NCI-H2107 (cell line): ENCODE measurements at places on chromosomes 2 and 18.

DNA sequence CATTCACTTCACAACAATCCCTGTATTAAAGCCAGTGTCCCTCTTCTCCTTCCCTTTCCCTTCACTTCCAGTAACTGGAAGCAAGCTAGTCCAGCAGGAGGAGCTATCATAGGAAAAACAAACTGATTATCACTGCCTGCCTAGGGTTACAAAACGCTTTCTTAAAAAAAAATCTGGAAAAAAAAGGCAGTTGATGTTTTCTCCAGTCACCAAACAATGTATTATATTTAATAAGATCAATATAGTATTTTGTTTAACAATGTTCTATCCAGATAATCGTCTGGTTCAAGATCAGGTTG is 78.8 kb upstream of the ITGB6 start:
- DNase-seq, result no peak

- no peak for DNase-seq
Measured at GRCh38 chr18:59395226-59396175, 36.4 kb upstream of the LMAN1 start.

DNA sequence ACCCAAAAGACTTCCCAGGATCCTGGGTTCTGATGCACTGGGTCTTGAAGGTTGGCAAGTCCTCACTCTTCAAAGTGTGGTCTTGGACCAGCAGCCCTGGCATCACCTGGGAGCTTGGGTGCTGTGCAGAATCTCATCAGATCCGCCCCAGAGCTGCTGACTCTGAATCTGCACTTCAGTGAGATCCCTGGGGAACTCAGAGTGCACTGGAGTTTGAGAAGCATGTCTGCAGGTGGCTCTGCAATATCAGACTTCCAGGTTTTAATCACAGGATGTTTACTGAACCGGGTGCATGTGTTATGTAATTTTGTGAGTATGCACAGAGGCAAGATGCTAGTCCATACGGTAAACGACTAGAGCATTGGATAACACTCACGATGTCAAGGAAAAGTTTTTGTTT is 58.0 kb upstream of the BOD1L2 start:
- DNase-seq, result peak; percentile 87

DNA sequence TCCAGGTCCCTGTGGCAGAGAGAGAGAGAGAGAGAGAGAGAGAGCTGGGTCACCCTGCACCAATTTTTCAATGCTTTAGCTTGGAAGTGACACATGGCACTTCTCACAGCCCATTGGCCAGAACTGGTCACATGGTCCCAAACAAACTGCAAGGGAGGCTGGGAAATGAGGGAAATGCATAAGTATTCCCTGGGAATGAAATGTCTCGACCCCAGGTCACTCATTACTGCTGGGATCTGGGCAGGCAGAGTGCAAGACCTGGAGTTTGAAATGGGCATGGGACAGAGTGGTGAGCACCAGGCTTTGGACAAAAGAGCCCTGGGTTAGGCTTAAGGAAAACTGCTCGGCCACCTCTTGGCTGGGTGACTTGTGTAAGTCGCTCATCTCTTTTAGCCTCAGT is 37.0 kb downstream of the SMAD7 start:
- DNase-seq, result no peak

- DNase-seq, result no peak
Measured at GRCh38 chr18:78777992-78778391, 201.6 kb upstream of the SALL3 start.

GRCh38 chr2:96524482-96525210 is 11.9 kb upstream of the ARID5A start:
- no peak for DNase-seq

DNA sequence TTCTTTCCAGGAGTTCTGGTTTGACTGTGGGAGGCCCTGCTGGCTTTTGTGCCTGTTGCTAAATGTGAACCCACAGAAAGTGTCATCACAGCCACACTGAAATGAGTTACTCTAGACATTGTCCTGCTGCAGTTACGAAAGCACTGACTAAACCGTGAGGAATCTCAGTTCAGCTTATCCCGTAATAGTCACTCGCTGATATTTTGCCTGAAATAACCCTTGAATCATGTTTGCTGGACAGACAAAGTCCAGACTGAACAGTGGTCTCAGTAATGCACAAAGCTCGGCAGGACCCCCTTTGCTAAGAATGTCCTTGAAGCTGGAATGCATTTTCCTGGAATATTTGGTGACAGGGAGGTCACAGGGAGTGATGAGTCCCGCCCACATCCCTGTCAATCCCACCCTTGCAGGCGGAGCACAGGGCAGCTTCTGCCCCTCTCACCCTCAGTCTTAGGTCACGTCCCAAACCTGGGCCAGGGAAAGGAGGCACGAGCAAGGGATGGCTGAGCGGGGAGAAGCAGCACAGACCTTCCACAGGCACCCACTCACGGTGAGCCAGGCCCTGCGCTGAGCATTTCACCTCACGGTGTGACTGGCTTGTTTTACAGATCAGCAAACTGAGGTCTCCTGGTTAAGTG is 53.4 kb downstream of the ADI1 start:
- DNase-seq, result no peak

DNA sequence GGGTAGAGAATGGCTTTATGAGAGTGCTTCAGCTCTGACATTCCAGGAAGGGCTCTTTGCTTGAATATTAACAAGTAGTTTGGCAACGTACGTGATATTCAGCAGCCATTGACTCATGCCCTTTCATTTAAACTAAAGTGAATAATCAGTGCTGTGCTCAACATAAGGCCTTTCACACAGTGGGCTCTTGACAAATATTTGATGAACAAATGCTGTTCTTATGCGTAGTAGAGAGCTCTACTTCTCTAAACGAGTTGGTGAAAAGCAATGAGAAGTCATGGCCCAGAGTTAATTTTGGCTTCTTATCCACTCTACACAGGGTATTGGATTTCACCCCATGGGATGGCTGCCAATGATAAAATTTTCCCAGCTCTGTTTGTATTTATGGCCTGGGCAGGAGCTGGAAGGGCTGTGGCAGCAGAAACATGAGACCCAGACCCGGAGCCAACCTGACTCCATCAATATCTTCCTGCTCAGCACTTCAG is 338.9 kb downstream of the CCDC85A start:
- peak; percentile 12 for DNase-seq

- DNase-seq, result no peak
Measured at GRCh38 chr2:9508931-9509330, 34.6 kb downstream of the IAH1 start.

DNA sequence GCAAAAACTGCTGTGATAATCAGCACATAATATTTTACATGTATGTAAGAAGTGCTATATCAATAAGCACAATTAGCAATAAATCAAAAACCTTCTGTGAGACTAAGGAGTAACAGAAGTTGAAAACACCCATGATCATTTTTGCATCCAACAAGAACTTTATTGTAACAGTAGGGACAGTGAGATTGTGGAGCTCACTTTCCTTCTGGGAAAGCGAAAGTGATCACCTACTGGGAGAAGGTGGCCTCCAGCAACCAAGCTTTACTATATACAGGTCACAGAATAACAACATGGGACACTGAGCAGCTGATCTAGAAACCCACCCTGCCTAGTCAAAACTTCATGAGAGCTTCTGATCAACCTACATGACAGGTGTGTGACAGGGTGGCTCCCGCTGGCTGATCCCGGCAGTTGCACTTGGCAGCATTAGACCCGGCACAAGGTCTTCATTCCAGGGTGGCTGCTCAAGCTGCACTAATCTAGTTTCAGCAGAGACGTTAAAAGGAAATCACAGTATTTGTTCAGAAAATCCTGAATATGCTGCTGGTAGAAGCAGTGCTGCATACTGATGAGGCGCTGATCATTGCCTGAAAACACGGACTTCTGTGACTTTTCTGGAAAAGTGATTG is 63.5 kb upstream of the ARL5A start:
- no peak for DNase-seq

- no peak for DNase-seq
Measured at GRCh38 chr2:55048508-55049042, 1.7 kb downstream of the RTN4 start.

DNA sequence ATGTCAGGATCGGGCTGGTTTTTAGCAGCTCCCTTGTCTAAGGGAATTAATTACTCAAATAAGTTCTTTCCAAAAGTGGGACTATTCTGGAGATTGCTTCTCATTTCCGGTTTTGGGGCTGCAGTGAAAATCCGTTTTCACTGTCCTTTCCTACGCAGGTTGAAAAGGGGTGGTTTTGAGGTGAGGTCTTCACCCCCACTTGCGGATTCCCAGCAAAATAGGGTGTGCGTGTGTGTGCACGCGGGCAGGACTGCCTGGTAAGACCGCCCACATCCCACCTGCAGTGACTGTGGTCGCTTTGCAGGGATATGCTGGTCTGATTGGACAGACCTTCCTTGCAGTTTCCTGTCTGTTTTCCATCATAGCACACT is 472 bp upstream of the PLEKHM3 start:
- no peak for DNase-seq

- DNase-seq, result no peak
Measured at GRCh38 chr2:122831649-122832048, 1076.2 kb downstream of the TSN start.

GRCh38 chr2:225310745-225311144 is 88.8 kb upstream of the NYAP2 start:
- no peak for DNase-seq

- no peak for DNase-seq
Measured at GRCh38 chr2:217095511-217096205, 235.8 kb upstream of the TNP1 start.

DNA sequence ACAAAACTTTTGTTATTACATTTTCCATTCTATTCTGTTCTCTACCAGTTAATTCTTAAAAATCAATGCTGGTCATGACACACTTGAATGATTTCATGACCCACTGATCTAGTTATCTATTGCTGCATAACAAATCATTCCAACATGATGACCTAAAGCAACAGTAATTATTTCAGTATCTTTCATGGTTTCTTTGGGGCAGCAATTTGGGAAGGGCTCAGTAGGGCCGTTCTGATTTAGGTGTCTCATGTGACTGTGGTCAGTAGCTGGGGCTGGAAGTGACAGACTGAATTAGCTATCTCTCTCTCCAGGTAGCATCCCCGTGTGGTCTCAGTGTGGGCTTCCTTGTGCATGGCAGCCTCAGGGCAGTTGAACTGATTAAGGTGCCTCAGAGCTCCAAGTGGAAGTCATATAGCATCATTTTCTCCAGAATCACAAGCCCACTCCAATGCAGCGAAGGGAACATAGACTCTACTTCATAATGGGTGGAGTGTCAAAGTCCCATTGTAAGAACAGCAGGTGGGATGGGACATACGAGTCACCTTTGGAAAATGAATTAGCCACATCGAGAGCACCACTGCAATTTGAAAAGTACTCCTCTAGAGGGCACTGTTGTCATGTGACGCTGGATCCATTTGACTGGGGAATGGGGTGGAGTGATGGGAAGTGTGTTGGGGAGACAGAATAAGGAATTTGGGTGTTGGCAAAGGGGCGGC is 39.1 kb upstream of the FAM136A start:
- DNase-seq, result peak; percentile 41

GRCh38 chr18:62200121-62200914 is 13.3 kb downstream of the RELCH start:
- no peak for DNase-seq

- DNase-seq, result peak; percentile 39
Measured at GRCh38 chr18:77042583-77042982, 90.0 kb downstream of the MBP start.

GRCh38 chr2:121471532-121472469 is 58.9 kb upstream of the RNU4ATAC start:
- DNase-seq, result no peak

- no peak for DNase-seq
Measured at GRCh38 chr2:58354230-58354629, 113.1 kb upstream of the FANCL start.

DNA sequence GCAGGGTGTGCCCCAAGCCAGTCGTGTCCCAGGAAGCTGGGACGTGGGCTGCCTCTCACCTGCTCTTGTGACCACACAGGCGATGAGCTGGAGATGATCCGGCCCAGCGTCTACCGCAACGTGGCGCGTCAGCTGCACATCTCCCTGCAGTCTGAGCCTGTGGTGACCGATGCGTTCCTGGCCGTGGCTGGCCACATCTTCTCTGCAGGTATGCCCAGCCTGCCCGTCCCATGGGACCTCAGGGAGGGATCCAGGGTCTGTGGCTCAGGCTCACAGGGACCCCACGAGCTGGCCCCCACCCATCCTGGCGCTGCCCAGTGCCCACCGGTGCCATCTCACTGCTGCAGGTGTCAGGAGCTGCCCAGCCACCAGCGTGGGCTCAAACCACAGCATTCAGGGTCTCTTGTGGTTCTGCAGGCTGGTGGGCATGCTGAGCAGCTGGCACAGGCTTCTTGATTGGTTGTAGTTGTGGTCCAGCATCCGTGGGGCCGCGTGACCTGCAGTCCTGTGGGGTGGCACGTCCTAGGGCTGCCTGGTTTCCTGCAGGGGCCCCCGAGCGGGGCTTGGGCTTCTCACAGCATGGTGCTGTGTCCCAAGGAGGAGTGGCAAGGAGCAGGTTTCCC is 3.8 kb downstream of the BOK start:
- no peak for DNase-seq

- DNase-seq, result no peak
Measured at GRCh38 chr2:64608867-64609226, 44.9 kb downstream of the SERTAD2 start.

GRCh38 chr2:212037062-212037461 is 501.5 kb downstream of the ERBB4 start:
- DNase-seq, result no peak

DNA sequence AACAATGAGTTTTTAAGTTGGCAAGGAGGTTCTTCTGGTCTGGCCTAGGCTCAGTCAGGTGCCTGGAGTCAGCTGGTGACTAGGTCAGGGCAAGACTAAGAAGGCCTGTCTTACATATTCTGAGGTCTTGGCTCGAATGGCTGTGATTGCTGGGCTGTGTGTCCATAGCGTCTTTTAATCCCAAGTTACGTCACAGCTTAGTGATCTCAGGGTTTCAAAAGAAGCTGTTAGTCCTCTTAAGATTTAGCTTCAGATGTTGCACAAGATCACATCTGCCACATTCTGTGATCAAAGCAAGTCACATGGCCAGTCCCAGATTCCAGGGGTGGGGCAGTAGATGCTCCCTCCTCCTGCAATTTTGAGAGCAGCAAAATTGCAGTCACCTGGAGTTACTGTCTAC is 61.3 kb downstream of the PKP4 start:
- DNase-seq, result no peak

GRCh38 chr18:35616664-35617423 is 35.3 kb downstream of the GALNT1 start:
- DNase-seq, result no peak

DNA sequence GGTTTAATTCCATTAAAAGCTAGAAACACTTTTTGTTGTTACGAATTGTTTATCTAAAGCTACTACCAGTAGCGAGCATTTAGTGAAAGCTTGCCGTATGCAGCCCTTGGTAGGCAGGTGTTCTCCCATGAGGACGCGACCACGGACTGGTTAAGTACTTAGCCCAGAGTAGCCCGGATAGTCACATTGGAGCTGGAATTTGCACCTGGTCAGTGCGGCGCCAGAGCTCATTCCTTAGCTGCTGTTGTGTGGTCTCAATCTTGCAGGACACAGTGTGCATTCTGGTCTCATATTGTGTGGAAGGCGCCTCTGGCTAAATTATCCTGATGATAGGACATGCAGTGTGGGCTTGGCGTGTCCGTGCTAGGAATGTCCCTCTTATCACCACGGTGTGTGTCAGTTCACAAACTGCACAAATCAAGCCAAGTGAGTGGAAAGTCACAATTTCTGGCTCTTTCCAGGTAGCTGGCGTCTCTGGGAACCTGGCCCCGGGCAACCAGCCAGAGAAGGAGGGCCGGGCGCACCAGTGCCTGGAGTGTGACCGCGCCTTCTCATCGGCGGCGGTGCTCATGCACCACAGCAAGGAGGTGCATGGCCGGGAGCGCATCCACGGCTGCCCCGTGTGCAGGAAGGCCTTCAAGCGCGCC is 133.3 kb downstream of the ZNF236 start:
- DNase-seq, result peak; percentile 72
